Femur (tissue), 1 donor: ENCODE measurements at places on chromosomes 1 and 21.

DNA sequence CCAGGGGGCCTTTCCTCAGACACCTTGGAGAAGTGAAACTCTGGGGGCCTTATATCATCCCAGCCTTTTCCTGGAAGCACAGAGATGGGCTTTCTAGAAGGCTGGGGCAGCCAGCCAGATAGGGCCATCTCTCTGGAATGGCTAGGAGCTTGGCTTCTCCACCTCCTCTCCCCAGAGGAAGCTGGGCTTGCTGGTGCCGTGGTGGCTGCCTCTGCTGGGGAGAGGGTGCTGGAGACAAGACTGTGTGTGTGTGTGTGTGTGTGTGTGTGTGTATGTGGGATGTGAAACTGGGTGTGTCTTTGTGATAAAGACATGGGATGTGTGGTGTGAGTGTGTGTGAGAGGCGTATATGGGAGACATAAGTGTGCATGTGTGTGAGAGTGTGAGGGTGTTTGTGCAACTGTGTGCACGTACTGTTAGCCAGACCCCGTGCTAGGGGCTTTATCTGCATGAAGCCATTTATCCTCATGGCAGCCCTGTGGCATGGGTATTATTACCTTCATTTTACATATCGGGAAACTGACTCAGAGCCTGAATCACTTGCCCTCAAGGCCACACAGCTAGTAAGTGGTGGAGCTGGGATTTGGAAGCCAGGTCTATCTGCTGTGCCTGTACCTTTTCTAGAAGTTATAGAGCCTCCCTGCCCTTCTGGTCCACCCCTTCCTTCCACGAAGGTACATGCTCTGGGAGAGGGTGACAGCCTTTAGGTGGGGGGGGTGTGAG, 44.2 kb downstream of the PTPRU start:
- no peak for DNase-seq

- peak; percentile 43 for DNase-seq
Measured at GRCh38 chr1:175792136-175792535, 48.7 kb upstream of the TNR start.

DNA sequence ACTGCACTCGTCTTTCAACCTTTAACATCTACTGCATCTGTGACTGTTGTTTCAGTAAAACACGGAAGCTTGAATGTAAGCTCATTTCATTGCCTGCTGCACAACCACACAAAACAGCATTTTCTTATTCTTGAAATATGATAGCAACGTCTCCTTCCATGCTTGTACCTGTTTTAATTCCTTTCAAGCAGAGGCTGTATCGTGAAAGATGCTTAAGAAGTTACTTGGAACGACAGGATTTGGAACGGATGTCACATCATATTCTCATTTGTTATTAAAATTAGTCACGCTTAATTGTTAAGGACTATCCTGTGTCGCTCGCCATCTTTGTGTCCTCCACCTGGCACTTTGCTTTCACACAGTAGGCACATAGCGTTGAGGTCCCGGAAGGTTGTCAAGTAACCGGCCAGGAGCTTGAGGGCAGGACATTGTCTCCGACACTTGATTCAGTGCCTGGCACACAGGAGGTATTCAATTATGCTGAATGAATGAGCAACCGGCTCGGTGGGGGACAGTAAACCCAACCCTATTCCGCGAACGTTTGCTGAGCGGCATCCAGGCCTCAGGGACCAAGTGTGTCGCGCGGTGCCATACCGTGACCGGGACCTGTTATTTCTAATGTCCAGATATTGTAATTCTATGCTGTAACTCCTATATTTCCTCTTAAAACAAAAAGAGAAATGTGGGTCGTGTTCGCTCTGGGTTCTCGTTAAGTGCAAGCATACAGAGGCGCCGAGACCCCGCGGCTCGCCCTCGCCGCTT, 499 bp upstream of the SH3GLB1 start:
- no peak for DNase-seq

GRCh38 chr1:188641566-188642211, 1812.9 kb downstream of the PLA2G4A start:
- no peak for DNase-seq

GRCh38 chr1:90346349-90346748, 351.4 kb downstream of the ZNF326 start:
- no peak for DNase-seq

DNA sequence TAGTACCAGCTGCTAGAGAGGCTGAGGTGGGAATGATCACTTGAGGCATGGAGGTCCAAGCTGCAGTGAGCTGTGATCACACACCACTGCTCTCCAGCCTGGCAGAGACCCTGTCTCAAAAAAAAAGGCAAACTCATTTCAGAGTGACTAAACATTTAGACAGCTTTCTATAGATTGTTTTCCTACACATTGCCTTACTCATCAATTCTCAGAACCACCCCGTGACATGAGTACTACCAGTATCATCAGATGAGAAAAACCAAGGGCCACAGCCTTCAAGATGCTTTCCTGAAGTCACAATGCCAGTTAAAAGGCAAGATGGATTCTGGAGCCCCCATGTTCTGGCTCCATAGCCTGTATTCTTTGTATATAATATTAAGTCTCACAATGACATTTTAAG, 22.4 kb upstream of the SMPDL3B start:
- no peak for DNase-seq

GRCh38 chr1:174946031-174946430, 53.7 kb upstream of the CACYBP start:
- DNase-seq, result no peak

DNA sequence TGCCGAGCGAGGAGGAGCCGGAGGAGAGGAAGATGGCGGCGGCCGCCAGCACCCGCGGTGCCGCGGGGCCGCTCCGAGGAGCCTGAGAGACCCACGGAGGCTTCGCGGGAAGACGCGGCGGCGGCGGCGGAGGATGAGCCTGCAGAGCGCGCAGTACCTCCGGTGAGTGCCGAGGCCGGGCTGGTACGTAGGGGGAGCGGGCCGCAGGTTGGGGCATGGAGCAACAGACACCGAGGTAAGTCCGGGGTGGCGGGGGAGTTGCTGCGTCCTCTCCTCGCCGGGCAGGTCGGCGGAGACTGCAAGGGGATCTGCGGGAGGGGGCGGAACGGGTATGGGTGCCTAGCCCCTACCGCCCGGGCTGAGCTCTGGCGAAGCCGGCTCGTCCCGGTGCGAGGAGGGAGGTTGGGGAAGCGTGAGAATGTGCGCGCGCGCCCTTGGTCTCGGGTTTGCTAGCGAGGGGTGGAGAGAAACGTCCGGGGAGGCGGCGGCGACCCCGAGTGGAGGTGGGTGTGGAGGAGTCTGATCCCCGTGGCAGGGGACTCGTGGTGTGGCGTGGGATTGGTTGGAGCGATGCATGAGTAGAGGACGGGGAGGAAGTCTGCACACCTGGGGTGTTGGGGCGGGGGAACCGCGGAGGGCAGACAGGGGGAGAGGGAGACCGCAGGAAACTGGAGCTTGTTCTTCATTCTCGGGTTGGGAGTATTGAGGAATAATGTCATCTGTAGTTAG, at the start of gene SMG7:
SMG7 (plus strand) TSS at position 12 of the 729 bp plus-strand sequence; CDS start at position 134, 122 bp downstream.
- peak; percentile 64 for DNase-seq

DNA sequence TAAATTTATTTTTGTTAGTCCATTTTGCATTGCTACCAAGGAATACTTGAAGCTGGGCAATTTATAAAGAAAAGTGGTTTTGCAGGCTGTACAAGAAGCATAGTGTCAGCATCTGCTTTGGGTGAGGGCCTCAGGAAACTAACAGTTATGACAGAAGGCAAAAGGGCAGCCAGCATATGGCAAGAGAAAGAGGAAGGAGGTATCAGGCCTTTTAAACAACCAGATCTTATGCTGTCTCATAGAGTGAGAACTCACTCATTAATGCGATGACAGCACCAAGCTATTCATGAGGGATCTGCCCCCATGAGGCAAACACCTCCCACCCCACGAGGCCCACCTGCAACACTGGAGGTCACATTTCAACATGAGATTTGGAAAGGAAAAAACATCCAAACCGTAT, 898.4 kb downstream of the KCNT2 start:
- no peak for DNase-seq

DNA sequence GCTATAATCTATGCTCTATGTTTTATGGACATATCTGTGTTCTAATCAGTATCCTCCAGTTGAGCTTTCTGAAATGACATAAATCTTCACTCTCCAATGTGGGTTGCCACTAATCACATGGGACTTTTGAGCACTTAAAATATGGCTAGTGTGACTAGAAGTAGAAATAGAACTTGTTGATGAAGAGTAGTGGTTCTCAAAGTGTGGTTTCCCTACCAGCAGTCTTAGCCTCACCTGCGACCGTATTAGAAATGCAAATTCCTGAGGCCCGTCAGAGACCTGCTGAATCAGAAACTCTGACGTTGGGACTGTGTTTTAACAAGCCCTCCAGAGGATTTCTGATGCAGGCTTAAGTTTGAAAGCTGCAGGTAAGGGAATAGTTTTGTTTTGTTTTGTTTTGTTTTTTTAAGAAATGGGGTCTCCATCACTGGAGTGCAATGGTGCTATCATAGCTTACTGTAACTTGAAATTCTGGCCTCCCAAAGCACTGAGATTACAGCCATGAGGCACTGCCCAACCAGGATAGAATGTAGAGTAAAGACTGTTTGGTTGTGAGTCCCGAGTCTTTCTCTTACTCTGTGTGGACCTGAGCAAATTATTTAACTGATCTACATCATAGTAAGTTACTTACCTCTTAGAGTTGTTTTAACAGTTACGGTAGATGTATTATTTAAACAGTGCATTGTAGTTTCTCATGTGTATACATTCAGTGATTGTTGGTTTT, 21.7 kb downstream of the GLRX2 start:
- no peak for DNase-seq

- DNase-seq, result no peak
Measured at GRCh38 chr1:114976891-114977290, 52.7 kb upstream of the TSHB start.

- no peak for DNase-seq
Measured at GRCh38 chr21:44755227-44755626, 43.9 kb upstream of the TSPEAR start.

- no peak for DNase-seq
Measured at GRCh38 chr1:25109531-25109951, 122.8 kb downstream of the SYF2 start.

- no peak for DNase-seq
Measured at GRCh38 chr1:232457595-232457994, 172.3 kb downstream of the SIPA1L2 start.

DNA sequence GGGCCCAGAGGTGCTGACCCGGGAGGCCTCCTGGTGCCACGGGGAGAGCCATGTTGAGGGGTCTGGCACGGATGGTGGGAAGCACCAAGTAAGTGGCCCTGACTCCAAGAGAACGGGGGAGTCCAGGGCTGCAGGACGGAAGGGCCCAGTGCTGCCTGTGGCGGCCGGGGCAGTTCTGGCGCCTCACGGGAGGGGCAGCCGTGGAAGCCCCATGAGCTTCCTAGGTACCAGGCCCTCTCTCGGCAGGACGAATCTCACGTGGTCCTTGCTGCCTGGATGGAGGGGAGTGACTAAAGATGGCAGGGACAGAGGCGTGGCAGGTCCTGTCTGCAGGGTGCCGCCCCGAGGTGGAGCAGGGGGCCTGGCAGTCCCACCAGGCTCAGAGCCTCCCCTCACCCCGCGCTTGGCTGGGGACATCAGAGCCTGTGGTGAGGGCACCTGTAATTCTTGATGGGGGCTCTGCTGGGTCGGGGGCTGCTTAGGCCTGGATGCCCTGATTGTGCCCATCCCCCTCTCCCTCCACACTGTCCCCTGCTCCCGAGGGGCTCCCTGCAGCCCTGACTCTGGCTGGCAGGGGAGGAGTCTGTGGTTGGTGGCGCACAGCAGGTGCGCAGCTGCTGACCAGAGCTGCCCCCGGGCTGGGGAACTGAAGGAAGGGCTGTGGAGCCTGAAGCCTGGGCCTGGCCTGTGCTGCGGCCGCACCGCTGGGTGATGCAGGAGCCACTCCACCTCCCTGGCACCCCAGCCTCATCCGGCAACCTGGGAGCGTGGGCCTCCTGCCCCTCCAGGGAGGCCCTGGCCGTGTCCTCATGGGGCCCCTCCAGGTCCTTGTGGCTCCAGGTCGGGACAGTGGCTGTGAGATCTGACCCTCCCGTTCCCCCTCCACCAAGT, 31.4 kb downstream of the POFUT2 start:
- no peak for DNase-seq

GRCh38 chr1:60923389-60924087, 158.8 kb upstream of the NFIA start:
- DNase-seq, result no peak

GRCh38 chr1:97489834-97490233, 431.0 kb downstream of the DPYD start:
- DNase-seq, result no peak

GRCh38 chr1:99808391-99809115, 41.6 kb upstream of the AGL start:
- DNase-seq, result peak; percentile 50

- DNase-seq, result no peak
Measured at GRCh38 chr1:244106176-244106575, 55.1 kb downstream of the ZBTB18 start.

- no peak for DNase-seq
Measured at GRCh38 chr1:233993651-233994050, 89.2 kb downstream of the SLC35F3 start.
